ENCODE measurements at places on chromosomes 7 and 10. TPM values are rescaled to one million over a fixed set of nuclear protein-coding genes. Genes with fewer than 3 reads are reported as not detected.

Gene SUN3
- not detected for total RNA-seq

Gene TUBB8
- 1.9 TPM for total RNA-seq

Gene TMEM106B
- total RNA-seq: 57.4 TPM

Gene OPN4
- not detected for total RNA-seq

- H3K4me1 ChIP-seq: no peaks in the 10 kb centered on the region
- H3K27me3 ChIP-seq: no peaks in the 10 kb centered on the region
- no peak overlapping the region for H3K4me3 ChIP-seq
These were observed 44.2 kb upstream of the PIK3AP1 start for GRCh38 chr10:96764425-96765060.

DNA sequence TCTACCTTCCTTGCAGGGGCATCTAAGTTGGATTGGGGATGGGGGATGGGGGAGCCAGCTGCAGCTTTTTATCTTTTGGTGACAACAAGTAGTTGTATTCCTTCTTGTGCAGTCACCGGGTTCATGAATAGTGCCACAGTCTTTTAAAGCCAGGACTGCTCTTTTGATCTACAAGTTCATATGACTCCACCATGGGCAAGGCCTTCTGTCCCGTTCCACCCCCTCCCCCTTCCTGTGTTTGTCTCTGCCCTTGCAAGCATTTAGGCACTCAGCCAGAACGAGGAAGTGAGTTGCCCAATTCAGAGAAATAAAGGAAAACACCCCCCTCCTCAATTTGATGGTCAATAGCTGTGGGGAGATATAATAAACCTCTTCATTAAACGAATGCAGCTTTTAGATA, 44.8 kb upstream of the EGR2 start:
- no peaks in the 10 kb centered on the region for H3K4me1 ChIP-seq
- no peaks in the 10 kb centered on the region for H3K27me3 ChIP-seq
- no peak overlapping the region for H3K27ac ChIP-seq
- no peak overlapping the region for H3K4me3 ChIP-seq
- DNase-seq: no peak

- H3K4me1 ChIP-seq: no peaks in the 10 kb centered on the region
- H3K4me3 ChIP-seq: no peak overlapping the region
- no peaks in the 10 kb centered on the region for H3K27me3 ChIP-seq
- DNase-seq: no peak
These were observed 569.1 kb upstream of the KCND2 start for GRCh38 chr7:119703895-119704294.

- H3K27ac ChIP-seq: no peak overlapping the region
- peak; percentile 46 for DNase-seq
- peaks cover 35% of the 10 kb centered on the region for H3K27me3 ChIP-seq
- no peaks in the 10 kb centered on the region for H3K36me3 ChIP-seq
These were observed 15.1 kb upstream of the ZNF273 start for GRCh38 chr7:64887756-64888508.

DNA sequence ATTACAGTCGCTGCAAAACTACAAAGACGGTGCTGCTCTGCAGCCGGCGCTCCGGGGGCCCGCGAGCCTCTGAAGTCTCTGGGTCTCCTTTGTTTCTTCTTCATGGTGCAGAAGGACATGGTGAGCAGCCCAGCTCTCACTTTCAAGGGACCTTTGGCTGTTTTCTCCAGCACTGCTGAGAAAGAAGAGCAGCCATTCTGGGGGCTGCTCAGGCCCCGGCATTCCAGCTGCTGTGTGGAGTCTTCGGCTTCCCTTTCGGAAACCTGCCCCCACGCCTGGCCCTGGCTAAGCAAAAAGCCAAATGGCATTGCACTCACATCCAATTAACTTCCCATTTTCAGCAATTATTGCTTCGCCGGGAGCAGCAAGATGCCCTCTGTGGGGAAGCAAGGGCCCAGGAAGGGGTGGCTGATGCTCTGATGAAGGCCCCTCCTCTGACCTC, 555.7 kb downstream of the PTPRN2 start:
- peaks cover 32% of the 10 kb centered on the region for H3K4me1 ChIP-seq
- DNase-seq: peak; percentile 83
- H3K27me3 ChIP-seq: no peaks in the 10 kb centered on the region
- H3K27ac ChIP-seq: peak overlapping the region; percentile 89
- H3K36me3 ChIP-seq: no peaks in the 10 kb centered on the region

DNA sequence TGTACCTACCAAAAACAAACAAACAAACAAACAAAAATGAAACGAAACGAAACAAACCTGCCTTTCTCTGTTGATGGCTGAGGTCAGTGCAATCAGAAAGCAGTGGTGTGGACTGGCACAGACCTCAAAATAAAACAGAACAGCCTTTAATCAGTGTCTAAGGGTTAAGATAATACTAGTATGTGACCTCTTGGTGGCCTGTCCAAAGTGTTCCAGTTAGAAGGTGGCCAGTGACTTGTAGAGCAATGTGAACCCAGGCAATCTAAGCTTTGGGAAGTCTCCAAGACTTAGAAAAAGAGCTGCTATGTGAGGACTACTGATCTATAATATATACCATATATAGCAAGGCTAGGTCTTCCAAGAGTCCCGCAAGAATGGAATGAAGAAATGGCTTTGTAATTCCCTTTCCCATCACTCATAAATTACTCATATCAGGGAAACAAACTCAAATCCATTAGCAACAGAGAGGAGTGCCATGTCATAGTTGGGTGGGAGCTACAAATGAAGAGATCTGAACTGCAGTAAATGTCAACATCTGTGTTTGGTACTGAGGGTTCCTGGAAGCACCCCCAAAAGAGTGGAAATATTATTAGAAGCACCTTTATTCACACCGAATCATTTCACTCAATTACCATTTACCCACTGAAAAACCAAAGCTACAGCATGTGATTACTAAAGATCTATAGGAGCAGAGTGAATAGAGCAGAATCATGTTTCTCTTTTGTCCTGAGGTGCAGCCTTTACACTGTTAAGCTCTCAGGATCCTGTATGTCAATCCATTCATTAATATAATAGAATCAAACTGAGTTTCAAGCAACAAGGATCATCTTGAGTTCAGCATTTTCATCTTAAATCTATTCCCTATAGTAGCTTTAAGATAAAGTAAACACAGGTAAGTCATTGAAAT, 28.0 kb downstream of the ABLIM1 start:
- no peaks in the 10 kb centered on the region for H3K36me3 ChIP-seq
- H3K4me3 ChIP-seq: no peak overlapping the region
- H3K27ac ChIP-seq: no peak overlapping the region
- peaks cover 18% of the 10 kb centered on the region for H3K4me1 ChIP-seq

DNA sequence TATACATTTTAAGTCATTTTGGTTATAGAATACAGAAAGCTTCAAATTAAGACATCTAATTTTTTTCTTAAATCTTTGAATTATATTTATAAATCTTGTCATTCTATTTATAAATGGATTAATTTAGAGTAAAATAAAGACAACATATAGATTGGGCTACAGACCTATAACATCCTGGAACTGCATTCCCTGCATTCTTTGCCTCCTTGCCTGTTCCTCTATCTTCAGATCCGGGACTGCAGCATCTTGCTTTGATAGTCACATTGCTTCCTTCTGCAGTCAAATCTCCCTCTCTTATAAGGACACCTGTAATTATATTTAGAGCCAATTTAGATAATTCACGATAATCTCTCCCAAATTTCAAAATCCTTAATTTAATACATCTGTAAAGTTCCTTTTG, 64.2 kb downstream of the ATRNL1 start:
- H3K36me3 ChIP-seq: no peaks in the 10 kb centered on the region
- H3K27ac ChIP-seq: no peak overlapping the region
- H3K27me3 ChIP-seq: no peaks in the 10 kb centered on the region
- no peak overlapping the region for H3K4me3 ChIP-seq
- no peak for DNase-seq

DNA sequence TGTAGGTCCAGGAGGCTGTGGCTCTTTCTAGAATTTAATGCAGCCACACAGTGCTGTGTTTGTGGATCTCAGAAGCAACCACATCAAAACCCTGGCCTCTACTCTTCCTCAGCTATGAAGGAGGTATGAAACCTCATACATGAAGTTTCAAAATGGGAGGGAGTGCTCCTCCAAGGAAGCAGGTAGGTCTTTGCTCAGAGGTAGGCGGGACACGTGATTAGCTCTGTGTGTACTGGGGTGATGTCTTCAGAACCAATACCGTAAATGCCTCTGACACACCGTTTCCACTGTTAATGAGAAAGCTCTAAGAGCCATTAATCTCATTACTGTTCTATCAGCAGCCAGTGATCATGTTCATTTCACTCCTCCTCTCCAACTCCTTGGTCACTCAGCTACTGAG, 126.1 kb downstream of the PLXNA4 start:
- H3K36me3 ChIP-seq: no peaks in the 10 kb centered on the region
- no peaks in the 10 kb centered on the region for H3K4me1 ChIP-seq
- no peak overlapping the region for H3K27ac ChIP-seq
- DNase-seq: no peak
- H3K27me3 ChIP-seq: no peaks in the 10 kb centered on the region

DNA sequence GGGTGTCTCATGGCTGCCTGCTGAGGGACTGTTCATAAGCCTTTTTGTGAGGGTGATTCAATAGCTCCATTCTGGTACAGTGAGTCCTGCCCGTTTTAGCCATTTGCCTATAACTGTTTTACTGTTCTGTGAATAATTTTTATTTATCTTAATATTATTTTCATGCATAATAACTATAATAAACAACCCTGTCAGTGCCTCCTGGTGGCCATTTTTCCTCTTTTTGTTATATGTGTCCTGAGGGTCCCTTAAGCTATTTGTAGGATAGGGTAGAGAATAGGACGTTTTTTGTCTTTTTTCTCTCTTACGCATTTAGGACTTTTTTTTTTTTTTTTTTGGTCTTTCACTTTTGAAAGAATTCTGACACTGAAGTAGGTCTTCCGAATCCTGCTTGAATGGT, 2.9 kb downstream of the C1QL3 start:
- peaks cover 27% of the 10 kb centered on the region for H3K4me1 ChIP-seq
- no peak for DNase-seq
- H3K27me3 ChIP-seq: peaks cover 59% of the 10 kb centered on the region
- H3K36me3 ChIP-seq: no peaks in the 10 kb centered on the region
- H3K27ac ChIP-seq: no peak overlapping the region
- no peak overlapping the region for H3K4me3 ChIP-seq
